ENCODE measurements at places on chromosomes 6 and 20.

DNA sequence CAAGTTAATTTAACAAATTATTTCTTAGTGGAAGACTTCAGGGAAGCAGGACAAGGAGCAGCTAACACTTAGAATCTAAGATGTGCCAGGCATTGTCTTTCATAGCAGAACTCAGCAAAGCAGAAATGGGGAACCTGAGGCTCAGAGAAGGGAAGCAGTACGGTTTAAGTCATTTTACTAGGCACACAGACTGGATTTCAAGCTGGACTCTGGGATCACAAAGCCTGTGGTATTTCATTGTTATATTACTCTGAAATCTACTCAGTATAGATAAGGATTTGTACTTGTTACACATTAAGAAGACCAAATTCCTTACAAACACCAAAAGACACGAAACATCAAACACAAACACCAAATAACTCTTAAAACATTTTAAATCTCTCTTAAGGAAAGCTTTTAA lies 199.6 kb downstream of the ISM1 start:
- no peak for DNase-seq

- no peak for DNase-seq
These were observed 103.4 kb downstream of the RTN4IP1 start for GRCh38 chr6:106525882-106526275.

GRCh38 chr6:160507420-160507819 lies 156.7 kb downstream of the LPA start:
- no peak for DNase-seq

- no peak for DNase-seq
These were observed 29.8 kb upstream of the TCP11 start for GRCh38 chr6:35170891-35171290.

DNA sequence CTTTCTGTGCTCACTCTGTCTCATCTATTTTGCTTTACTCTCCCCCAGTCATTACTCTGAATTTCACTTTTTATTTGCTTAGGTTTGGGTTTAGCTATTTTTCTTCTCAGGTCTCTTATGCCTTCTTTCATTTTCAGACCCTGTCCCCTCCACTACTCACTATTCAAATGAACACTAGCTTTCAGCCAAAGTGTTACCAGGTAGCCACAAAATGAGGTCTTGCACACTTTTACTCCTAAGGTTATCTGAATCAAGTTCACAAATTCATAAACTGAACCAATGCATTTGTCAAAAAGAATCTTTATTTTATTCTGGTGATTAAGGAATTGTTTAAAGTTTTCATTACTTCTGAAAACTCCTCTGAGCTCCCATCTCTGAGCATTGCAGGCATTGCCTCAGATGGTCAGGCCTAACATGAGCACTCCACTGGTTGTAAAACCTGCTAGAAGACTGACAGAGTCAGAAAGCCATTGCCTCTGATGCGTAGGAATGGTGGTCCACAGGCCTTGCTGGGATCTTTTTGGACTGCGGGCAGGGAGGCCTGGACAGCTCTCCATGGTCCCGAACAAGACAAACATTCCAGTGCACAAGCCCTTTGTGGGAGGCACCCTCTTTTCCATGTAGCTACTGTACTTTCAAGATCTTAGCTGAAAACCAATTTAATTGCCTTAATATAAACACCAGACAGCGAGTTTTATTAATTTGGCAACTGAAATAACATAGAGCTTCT lies 48.5 kb downstream of the FYN start:
- DNase-seq: no peak

DNA sequence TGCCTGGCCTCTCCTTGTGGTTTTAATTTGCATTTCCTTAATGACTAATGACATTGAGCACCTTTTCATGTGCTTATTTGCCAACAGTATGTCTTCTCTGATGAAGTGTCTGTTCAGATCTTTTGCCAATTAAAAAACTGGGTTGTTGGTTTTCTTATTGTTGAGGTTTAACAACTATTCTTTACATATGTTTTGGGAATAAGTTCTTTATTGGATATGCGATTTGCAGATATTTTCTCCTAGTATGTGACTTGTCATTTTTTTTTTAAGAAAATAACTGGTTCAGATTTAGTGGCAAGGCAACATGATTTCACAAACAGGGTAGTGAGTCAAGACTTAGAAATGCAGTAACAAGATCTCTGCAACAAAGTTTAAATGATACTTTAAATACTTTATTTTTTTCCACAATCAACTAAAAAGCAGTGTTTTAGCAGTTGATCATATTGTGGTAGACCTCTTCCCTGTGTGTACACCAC lies 67.8 kb downstream of the TIAM2 start:
- DNase-seq: no peak

GRCh38 chr6:105592329-105592728 lies 189.4 kb upstream of the PREP start:
- DNase-seq: no peak

GRCh38 chr20:56378386-56378785 lies 13.6 kb downstream of the AURKA start:
- no peak for DNase-seq
